ENCODE measurements at places on chromosomes 1 and 21.
A peak's percentile ranks its signal among the peaks of the same experiment; 100 is the strongest.

- DNase-seq, result no peak
These were observed 26.5 kb downstream of the GNAT2 start for GRCh38 chr1:109592916-109593315.

DNA sequence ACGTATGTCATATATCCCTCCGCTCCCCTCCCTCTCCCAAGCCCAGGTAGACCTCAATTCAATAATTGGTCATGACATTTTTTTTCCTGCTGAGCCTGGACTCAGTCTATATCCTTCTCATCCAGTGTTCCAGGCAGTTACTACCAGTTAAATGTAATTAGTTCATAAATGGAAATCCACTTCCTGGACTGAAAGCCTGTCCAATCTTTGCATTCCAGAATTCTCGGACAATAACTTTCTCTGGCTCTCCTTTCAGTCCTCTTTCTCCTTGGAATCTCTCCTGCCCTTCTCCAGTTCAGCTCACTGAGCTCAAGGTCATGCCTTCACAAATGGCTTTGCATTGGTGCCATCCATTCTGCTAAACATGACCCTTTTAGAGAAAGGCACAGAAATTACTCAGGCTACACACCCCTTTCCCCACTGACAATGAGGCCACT is 34.8 kb downstream of the VWA5B1 start:
- no peak for DNase-seq

GRCh38 chr1:201751872-201752271 is 77.1 kb upstream of the IPO9 start:
- no peak for DNase-seq

DNA sequence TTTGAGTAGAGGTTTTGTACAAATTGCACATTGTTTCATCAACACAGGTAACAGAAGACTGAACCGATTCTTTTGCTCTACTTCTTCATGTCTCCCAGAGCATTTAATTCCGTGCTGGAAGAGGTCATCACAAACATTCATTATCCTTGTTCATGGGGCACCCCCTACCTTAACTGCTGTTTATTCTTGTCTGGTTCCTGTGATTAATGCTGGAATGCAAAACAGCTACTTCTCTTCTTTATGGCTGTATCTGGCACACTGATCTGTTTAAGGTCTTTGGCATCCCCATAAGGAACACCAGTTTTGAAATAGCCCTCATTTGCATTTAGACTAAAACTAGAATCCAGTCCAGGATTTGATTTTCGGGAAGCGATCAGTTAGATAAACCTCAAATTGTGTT is 42.2 kb downstream of the NTNG1 start:
- no peak for DNase-seq

DNA sequence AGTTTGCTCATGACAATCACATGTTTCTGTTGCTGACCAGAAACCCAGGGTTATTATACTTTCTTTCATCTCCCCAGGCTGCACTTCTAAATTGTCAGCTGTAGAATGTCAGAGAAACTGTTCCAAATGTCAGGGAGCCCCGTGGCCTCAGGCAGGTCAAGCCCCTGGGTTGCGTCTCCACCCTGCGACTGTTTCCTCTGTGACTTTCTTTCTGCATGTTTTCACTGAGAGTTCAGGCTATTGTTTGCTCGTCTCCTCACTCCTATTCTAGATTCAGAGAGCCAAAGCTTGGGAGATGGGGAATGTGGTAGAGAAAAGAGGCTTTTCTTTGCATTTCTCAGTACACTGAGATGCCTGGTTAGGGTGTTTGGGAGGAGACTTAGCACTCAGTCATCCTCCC is 97.4 kb downstream of the CENPF start:
- DNase-seq, result no peak

- peak; percentile 27 for DNase-seq
These were observed 80.5 kb upstream of the RALGPS2 start for GRCh38 chr1:178644308-178645120.

DNA sequence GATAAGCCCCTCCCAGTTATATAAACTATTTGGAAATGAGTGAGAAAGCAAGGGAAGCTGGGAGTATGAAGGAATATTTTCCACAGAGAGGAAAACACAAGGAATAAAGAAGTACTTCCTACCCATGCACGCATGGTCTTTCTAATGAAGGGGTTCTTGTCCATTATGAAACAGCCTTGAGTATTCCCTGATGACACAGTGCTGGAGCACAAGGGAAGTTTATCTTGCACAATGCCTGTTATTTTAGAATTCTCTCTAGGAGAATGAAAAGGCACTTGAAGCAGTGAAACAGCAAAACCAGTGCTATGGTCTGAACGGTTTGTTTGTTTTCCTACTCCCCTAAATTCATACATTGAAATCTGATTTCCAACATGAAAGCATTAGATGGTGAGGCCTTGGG is 38.6 kb upstream of the ADAMTS1 start:
- no peak for DNase-seq

GRCh38 chr1:165902565-165902964 is 75.2 kb downstream of the UCK2 start:
- no peak for DNase-seq

DNA sequence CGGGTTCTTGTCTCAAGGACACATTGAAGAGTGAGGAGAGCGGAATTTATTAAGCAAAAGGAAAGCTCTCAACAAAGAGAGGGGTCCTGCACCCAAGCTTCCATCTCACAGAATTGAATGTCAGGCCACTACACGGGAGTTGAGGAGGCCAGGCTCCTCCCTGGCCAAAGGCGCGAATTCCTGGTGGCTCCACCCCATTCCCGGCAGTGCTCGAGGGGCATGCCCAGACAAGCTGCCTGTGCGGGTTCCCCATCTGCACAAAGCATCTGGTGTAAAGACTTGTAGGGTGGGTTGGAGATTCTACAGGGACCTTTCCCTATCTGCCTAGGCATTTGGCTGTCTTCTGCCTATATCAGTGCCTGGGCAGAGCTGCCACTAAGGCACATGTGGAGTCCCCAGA is 648.5 kb upstream of the PKN2 start:
- no peak for DNase-seq

DNA sequence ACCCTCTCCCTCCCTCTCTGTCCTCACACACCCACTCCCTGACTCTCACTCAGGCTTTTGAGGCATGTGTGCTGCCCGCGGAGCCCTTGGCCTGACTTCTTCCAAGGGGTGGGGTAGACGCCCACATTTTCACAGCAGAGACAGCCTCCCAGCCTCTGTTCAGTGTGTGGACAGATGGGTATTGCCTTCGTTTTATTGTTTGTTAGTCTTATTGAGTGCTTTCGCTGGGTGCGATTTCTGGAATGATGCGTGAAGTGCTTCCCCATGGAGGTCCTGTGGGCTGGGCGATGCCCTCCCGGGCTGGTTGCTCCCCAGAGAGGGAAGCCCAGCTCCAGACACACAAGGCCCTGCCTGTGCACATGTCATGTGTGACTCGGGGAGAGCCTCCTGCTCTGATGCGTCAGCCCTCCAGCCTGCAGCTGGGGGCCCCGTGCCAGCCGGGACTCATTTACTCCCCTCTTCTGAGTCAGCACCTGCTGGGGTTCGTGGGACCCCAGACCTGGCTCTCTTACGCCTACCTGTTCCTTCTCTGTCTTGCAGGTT is 14.7 kb downstream of the PDXK start:
- no peak for DNase-seq

- DNase-seq, result no peak
These were observed 11.3 kb downstream of the BTG2 start for GRCh38 chr1:203316626-203317093.

DNA sequence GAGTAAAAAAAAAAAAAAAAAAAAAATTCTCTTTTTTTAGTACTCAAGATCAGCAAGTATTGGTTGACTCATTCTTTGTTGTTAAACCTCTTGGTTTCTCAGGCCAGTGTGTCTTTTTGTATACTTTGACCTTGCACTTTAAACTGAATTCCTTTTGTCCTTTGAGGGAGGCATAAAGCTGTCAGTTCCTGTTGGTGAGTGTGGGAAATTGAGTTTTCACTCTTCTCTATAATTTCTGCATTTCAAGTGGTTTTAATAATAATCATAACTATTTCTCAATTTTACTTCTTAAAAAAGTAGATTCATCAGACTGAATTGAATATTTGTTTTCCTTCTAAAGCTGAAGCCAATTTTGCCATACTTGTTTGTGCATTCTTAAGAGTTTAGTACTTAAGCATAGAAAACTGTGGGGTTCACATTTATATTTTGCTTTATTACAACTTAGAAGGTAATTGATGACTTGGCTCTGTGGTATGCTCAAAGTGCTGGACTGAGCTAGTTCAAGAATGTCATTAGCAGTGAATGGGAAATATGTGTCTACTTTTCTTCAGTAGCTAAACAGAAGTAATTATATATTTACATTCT is 43.4 kb downstream of the ITSN1 start:
- no peak for DNase-seq

DNA sequence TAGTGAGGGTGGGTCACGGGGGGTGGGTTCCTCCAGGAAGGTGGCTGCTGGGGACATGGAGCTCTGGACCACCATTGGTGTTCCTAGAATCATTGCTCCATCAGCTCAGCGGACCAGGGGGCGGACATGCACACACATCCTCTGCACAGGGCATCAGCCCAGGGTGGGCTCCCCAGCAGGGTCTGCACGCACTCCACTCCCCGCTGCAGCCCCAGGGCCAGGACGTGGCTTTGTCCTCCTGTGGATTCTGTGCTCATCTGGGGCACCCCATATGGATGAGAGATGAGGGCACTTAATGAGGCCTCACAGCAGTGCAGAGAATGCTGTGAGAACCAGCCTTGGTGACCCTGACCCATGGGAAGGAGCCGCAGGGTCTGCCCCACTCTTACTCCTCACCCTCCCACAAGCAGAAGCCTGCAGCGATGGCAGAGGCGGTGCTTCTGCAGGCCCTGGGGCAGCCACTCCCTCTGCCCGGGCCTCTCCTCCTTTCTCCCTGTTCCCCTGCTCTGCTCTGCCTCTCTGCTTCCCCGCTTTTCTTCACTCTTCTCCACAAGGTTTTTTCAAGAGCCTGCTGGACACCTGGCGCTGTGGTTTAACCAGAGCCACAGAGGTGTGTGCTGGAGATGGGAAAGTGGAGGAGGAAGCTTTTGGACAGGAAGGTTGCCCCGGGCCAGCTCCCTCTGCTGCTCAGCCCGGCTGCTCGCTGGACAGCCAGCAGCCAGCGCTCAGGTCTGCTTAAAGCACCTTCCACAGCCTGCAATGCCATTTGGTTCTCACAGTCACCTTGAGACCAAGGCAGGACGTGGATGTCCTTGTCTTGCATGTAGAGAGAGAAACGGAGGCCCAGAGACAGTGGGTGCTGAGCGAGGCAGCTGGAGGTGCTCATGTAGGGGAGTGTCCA is 26.3 kb upstream of the PCBP3 start:
- DNase-seq, result no peak

DNA sequence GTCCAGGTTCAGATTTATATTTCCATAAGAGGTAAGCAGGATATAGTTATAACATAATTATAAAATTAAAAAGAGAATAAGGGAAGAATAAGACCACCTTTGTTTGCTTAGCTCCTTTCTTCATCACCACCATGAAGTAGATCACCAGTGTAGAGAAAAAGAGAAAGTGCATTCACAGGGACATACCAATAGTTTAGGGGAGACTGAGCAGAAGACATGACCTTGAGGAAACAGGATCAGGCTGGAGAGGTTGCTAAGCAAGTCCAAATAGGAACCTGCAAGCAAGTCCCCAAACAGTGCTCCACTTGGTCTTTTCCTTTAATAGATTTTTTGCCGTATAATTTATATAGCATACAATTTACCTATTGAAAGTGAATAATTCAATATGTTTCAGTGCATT is 63.0 kb downstream of the KCNT2 start:
- no peak for DNase-seq

DNA sequence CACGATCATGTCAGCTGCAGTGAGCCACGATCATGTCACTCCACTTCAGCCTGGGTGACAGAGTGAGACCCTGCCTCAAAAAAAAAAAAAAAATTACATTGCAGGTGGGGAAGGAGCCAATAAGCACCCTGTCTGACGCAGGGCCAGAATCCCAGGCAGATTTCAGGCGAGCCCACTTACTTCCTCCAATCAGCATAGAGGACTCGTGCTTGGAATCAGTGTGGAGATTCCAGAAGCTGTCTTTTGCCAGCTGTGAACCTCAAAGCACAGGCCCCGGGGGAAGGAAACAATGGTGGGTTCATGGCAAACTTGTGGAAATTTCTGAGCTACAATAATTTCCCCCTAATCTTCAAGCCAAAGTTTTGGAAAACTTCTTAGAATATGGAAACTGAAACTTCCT is 178.2 kb upstream of the ZNF644 start:
- DNase-seq, result no peak

DNA sequence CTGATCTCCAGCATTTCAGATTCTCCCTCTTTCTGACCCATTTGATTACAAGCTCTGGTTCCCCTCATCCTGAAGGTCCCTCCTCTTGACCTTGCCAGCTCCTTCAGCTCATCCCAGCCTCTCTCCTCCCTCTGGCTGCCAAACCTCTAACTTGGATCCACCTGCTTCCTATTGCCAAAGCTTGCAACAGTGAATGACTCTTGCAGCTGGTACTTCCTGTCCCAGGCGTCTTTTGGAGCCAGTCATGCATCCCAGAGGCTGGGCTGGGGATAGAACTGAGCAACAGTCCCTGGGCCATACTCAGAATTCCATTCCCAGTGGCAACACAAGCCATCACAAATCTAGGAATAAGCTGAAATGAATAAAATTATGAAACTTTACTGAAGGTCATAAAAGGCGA is 27.7 kb upstream of the SPOCD1 start:
- DNase-seq, result peak; percentile 16

- no peak for DNase-seq
These were observed 77.0 kb upstream of the ARHGAP29 start for GRCh38 chr1:94314222-94314858.

GRCh38 chr1:91404151-91405012 is at the start of gene HFM1:
Gene HFM1 (minus strand): TSS chr1:91404837. CDS start chr1:91401082, 3,755 bp downstream.
- DNase-seq, result peak; percentile 81

DNA sequence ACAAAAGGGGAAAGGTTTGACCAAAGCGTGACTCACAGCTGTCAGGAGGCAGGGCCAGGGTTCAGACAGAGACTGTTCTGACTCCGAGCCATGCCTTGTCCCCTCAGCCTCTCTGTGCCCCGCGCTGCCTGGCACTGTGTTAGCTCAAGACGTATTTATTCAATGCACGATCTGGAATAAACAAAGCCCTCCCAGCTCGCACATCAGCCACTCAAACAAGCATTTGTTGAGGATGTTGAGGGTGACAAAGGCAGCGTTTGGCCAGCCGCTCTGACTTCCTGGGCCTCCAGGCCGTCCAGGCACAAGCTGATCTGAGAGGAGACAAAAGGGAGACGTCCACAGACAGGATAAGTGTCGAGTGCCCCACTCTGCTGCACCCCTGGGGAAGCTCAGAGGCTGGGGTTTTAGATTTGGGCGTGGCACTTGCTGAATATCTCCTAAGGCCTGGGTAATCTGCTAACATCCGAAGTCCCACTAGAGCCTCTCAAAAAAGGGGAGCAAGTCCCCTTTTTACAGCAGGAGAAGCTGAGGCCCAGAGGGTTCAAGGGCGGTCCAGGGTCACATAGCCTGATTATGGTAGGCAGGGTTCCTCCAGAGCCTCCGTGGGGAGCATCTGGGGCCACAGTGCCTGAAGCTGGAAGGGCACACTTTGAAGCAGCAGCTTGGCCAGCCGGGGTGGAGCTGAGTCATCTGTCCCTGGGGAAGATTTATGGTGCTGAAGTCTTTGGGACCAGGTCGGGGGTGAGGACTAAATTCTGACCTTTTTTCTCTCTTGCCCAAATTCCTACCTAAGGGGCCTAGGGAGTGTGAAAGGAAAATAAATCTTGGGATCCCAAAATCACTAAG is 95.9 kb downstream of the SPSB1 start:
- DNase-seq, result no peak

All from NCI-H774 (cell line).